Activated CD4-positive, alpha-beta T cell treated with anti-CD3 and anti-CD28 coated beads, Interleukin-2, amount 50 U/mL, for 1 hour (primary cell): ENCODE measurements at places on chromosomes 2 and 18.

DNA sequence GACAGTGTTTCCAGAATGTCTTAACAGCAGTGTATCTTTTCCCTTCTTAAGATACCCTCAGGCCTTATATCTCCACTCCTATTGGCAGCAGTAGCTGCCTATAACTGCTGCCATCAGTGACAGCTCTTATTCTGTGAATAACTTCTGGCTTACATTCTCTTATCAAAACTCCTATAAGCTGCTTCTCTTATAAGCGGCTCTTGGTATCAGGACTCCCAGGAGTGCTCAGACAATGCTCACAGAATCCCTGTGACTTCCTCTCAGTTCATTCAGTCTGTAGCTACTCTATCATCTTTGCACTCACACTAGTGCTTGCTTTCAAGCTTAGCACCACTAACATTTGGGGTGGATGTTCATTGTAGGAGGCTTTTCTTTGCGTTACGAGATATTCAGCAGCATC is 143.7 kb upstream of the CDH7 start:
- DNase-seq: no peak

DNA sequence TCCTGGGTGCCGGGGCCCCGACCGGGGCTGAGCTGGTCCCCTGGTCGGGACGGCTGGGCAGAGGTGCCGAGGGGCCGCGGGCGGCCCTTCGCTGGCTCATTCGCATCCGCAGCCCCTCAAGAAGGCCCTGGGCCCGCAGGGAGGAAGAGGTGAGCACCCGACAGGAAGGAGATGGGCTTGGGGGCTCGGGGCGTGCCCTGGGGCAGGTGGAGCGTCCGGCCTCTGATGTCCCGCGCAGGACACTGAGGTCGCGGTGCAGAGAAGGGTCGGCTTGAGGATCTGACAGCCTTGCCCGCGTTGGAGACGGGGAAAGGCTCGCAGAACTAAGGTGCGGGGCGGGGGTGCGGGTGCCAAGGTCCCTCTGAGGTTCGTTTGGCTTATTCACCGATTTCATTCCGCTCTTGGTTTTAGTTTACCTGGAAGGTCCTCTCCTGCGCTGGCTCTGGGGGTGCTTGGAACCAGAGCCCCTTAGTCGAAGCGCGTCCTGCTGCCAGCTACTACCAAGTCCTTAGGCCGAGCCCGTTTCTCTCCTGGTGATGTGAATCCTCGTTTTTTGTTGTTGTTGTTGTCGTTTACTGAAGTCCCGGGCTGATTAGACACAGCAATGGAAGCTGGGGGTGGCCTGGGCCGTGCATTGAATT is 18.9 kb upstream of the CD8A start:
- no peak for DNase-seq

DNA sequence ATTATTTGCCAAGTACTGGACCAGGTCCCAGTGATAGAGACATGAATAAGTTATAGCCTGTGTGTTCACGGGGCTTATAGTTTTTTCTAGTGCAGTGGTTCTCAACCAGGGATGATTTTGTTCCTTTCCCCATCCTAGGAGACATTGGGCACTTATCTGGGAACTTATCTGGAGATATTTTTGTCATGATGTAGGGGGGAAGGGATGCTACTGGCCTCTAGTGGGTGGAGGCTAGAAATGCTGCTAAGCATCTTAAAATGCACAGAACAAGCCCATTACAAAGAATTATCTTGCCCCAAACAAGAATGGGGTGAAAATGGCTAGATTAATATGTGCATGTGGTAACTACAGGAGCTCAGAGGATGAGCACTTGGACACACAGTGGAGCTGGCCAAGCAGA is 75.2 kb downstream of the KLHL29 start:
- DNase-seq: no peak

DNA sequence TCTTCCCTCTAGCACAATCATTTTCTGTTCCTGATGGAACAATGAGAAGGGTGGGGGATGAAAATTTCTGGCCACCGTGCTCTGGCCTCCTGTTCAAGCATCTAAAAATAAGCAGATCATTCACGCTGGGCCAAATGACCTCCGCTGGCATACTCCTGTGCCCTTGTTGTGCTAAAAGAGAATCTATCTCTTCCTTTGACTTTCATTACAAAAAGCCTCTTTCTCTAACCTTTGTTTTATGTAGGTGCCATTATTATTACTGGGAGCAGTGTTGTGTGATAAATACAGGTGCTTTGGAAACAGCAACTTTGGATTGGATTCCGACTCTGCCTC is 44.6 kb upstream of the B3GNT2 start:
- DNase-seq: no peak

- no peak for DNase-seq
These were observed 248.9 kb downstream of the PIEZO2 start for GRCh38 chr18:10900435-10900834.

DNA sequence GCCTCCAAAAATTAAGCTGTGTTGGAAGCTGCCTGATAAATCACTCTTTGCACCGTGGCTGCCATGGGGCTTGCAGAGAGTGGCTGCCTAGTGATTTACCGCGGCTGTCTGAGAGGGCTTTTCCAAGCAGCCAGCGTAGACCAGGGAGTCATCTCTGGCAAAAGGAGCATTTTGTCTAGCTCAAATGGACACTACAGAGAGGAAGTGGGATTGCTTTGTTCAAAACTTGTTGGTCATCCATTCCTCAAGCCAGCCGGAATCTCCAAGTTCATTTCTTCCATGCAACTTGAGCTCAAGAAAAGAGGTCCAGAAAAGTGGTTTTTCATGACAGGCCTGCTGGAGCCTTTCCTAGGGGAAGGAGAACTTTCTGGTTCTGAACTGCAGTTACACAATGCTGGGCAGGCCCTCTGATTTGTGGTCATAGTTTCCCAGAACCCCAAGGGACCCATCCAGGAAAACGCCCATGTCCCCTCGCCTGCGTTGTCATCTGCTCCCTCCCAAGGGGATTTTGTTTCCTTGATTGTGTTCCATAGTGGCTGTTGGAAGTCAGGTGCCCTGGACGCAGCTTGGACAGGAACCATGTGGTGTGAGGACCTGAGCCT is 108.1 kb downstream of the TRIB2 start:
- no peak for DNase-seq

DNA sequence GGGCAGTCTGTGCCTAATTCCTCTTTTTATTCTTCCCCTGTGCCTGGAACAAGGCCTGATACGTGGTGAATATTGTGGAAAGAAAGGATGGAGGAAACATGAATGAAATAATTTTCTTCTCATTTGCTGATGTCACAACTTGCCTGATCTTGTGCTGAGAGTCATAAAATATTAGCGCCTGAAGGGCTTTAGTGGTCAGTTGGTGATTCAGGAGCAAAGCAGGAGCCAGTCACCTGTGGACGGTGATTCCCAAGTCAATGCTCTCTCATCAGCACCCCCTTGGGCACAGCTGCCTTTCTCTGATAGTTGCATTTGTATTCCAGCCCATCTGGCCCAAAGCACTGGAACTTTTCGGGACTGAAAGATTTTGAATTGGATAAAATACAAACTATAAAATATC is 502.6 kb upstream of the RAB12 start:
- no peak for DNase-seq
